ENCODE measurements at places on chromosomes 2 and 18.

DNA sequence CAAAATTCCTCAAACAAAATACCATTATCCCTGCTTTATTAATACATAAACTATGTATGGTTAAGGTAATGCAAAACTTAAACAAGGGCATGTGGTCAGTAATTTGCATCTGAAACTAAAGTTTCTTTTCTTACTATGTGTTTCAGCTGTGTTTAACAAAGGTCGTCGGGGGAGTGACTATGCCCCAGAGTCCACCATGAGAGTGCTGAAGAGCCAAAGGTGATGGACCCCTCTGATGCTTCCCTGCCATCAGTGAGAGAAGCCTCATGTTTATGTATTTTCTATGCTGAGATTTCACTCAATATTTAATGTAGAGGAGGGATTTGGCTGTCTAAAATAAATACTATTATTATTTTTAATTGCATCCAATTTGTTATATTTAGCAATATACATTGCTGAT, 707.2 kb upstream of the REG3G start:
- no peak for DNase-seq

DNA sequence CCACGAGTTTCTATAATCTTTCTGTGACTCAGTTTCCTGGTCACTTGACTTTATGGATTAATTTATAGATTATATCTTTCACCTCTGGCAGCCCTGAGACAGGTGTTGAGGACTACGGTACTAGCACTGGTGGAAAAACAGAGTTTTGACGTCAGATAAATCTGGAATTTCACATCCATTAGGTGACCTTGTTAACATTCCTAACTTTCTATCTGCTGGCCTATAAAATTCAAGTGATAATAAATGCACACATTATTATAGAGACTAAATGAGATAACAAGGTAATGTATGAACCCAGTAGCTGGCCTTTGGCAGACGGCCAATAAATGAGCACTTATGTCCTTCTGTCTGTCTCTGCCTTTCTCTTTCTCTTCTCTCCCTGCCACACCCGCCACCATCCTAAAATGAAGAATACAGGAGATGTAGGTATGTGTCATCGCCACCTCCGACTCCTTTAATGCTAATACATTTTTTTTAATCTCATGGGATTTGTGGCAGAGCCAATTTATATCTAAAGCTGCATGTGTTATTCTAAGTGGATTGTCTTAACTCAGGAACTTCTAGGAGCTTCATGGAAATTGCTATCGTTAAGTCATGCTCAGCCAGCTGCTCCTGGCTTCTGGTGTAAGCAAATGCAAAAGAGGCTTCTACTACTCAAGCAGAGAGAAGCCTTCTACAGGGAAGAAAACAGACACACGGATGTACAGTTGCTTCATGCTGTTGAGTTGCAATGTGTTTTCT, 2.3 kb downstream of the TM4SF20 start:
- no peak for DNase-seq

DNA sequence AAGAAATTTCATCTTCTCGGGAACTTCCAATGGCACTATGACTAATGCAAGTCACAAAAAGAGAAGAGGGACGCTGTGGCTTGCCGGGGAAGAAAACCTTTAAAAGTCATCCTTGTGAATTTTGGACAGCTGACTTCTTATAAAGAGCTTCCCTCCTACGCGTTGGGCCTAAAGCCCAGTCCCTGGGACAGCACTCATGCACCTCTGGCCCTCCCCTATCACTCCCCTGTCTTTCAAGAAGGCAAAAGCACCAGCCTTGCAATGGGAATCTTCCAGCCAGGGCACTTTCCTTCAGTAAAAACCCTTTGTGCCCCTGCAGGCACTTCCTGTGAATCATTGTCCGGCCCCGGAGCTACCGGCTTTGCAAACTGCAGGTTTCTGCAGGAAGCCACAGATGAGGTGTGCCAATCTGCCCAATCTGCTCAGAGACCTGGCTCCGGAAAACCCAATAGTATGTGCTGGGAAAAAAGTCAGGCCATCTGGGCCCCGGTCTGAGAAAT, 7.1 kb downstream of the MREG start:
- no peak for DNase-seq

DNA sequence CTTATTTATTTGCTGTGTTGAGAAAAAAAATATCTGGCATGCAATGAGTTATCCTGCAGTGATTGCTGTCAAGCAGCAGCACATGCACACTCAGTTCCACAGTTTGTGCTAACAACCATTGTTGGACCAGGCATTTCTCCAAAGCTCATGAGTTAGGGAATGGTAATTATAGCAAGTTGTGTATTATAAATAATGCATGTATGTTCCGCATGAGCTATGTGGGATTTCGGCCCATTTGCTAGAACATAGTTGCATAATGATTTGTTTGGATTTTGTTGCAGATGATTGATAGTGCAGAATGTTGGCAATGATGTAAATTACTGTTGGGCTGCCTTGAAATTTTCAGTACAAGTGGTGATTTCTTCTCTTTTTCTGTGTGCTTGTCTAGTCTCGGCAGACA, 10.7 kb downstream of the KCNJ3 start:
- DNase-seq, result no peak

DNA sequence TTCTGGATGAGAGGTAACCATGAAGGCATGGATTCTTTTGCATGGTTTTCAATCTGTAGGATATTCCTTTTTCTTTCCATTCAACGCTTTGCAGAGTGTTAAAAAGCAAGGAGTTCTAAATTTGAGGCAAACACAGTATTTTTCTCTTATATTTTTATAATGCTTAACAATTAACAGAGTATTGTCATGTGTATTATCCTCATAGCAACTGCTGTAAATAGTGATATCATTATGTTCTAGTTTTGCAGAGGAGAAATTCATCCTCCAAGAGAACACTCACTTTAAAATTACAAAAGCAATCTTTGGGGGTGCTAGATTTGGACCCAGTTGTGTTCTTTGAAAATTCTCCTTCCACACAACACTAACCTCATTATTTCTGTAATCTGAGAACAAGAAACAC, 58.7 kb downstream of the RDH14 start:
- DNase-seq, result no peak

GRCh38 chr18:11512096-11513025, 97.0 kb upstream of the SLC35G4 start:
- no peak for DNase-seq

DNA sequence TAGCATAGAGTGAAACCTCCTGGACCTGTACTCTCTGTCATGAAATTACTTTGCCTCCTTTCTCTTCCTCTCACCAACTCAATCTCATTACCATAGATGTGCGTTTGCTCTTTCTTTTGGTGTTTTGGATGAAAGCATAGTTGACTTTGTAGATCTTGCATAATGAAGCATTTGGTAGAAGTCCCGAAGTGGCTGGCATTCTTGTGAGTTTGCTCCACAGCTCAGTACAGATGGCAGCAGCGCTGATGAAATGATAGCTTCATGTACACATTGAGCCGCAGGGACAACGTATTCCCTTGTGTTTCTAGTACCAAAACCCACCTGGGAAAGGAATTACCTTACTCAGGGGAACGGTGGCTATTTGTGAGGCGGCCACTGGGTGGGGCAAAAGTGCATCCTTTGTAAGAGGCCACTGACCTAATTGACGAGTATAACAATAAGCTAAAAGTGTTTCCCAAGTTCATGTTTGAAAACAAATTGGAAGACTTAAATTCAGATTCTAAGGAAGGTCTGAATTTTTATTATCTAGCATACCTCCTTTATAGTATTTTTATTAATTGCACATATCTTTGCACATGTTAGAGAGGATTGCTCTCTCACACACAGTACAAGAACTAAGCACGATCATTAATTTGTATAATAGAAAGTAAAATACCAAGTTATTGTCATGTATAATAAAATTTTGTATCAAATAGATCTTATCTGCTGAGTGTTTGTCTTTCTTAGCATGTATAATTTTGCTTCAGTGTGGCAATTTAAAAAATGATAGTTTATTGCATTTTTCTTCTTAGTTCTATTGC, 25.4 kb upstream of the CDH7 start:
- DNase-seq, result no peak

GRCh38 chr2:207635468-207636200, 10.4 kb upstream of the METTL21A start:
- no peak for DNase-seq

GRCh38 chr18:59083136-59083818, 56.4 kb upstream of the SEC11C start:
- DNase-seq, result no peak

DNA sequence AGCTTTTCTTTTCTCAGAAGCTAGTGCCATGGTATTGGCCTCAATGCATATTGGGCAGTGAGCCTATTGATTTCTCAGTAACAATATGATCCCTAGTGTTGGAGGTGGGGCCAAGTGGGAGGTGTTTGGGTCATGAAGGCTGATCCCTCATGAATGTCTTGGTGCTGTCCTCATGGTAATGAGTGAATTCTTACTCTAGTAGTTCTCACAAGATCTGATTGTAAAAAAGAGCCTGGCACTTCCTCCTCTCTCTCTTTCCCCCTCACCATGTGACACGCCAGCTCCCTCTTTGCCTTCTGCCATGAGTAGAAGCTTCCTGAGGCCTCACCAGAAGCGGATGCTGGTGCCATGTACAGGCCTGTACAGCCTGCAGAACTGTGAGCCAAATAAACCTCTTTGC, 12.8 kb upstream of the TBC1D8 start:
- DNase-seq, result no peak

DNA sequence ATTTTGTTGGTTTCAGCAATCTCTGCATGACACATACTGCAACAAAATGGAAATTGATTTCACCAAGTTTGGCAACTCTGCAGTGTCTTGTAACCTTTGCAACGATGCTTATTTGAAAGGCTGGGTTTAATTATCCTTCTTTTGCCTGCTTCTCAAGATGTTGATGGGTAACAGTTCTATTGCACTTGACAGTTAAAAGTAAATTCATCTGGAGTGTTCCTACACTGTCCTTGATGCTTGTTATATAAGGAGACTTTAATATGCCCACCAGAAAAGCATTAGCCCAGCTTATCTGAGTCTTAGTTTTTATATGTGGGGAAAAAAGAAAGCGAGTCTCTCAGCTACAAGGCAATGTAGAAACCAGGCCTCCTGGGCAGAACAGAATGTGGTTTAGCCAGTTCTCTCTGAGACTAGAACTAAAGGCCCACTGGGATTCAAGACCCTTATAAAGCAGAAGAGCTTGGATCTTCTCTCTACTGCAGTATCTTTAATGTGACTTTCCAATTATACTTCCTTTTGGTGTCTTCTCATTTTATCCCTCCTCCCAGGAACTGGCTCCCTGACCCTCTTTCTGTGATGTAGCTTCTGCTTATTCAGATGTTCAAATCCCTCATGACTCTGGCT, 106.8 kb upstream of the LYPD6 start:
- DNase-seq, result no peak

DNA sequence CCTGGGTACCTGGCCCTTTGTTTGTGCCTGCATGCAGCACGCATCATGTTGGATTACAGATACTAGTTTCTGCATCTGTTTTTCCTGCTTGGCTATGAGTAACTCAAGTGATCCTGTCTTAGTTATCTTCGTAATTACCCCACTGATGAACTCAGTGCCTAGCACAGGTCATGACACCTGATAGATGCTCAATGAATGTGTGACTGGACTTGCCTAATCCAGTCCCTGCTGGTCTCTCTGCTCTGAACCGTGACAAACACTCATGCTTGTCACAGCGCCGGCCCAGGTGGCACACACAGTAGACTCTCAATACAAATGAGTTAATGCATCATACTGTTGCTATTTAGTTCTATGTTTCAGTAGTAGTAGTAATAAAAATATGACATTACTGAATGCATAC, 31.2 kb upstream of the NTSR2 start:
- no peak for DNase-seq

- DNase-seq, result no peak
Measured at GRCh38 chr2:165681841-165682240, 112.2 kb downstream of the GALNT3 start.

DNA sequence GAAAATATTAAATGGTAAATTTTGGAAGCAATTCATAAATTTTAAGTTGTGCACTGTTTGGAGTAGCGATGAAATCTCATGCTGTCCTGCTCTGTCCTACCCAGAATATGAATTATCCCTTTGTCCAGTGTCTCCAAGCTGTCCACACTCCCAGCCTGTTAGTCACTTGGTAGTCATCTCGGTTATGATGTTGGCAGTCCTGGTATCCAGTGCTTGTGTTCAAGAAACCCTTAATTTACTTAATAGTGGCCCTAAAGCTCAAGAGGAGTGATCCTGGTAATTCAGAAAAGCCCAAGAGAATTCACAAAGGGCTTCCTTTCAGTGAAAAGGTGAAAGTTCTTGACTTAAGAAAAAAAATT, 71.8 kb upstream of the STAM2 start:
- no peak for DNase-seq

GRCh38 chr2:55567298-55567697, 47.8 kb downstream of the CFAP36 start:
- no peak for DNase-seq

DNA sequence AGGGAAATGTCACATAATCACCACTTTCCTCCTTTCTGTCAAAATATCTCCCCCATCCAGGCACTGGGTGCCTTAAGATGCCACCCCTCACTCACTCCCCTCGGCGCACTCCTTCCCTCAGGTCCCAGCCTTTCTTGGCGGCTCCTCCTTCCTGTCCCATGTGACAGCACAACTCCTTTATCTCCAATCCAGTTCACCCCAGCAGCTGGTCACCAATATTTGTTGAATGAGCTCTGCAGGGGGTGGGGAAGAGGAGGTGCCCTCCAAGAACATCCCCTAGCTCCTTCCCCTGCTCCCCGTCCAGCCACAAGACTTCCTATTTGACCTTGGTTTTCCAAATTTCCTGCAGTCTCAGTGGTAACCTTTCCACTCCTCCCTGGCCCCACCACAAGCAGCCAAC, 31.6 kb upstream of the ID2 start:
- no peak for DNase-seq

DNA sequence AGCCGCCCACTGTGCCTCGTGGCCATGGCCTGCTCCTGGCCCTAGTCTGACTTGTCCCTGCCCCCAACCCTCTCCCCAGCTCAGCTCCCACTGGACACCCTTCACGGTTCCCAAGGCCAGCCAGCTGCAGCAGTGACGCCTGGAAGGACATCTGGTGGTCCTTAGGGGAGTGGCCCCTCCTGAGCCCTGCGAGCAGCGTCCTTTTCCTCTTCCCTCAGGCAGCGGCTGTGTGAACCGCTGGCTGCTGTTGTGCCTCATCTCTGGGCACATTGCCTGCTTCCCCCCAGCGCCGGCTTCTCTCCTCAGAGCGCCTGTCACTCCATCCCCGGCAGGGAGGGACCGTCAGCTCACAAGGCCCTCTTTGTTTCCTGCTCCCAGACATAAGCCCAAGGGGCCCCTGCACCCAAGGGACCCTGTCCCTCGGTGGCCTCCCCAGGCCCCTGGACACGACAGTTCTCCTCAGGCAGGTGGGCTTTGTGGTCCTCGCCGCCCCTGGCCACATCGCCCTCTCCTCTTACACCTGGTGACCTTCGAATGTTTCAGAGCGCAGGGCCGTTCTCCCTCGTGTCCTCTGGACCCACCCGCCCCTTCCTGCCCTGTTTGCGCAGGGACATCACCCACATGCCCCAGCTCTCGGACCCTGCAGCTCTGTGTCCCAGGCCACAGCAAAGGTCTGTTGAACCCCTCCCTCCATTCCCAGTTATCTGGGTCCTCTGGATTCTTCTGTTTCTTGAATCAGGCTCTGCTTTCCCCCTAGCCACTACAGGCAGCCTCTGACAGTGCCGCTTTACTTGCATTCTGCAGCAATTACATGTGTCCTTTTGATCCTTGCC, 35.8 kb downstream of the ANO7 start:
- DNase-seq, result no peak
